ENCODE measurements at places on chromosomes 7 and 10. TPM values are rescaled to one million over a fixed set of nuclear protein-coding genes. Genes with fewer than 3 reads are reported as not detected.

TRIM50 gene
- 0.17 TPM for total RNA-seq

GRCh38 chr7:12926206-12926605 is 238.8 kb downstream of the ARL4A start:
- no peak for DNase-seq
- no peak overlapping the region for H3K4me3 ChIP-seq
- no peaks in the 10 kb centered on the region for H3K27me3 ChIP-seq
- peaks cover 11% of the 10 kb centered on the region for H3K4me1 ChIP-seq
- H3K27ac ChIP-seq: no peak overlapping the region

DNA sequence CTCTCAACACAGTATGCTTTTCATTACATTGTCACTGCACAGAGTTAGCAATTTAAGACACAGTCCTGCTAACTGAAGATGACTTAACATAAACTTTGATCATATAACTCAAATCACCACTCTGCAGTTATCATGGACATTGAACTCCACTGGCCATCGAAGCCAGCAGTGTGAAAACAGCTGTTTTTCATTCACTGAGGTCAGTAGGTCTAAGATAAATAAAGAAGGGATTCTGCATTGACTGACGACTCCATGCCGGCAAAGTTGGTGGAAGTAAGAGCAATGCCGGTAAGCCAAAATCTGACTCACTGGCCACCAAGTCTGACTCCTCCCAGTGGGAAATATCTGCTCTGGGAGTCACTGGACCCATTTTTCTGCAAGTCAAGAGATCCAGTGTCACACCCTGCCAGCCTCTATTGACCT is 449.9 kb upstream of the ANKRD30A start:
- no peaks in the 10 kb centered on the region for H3K4me1 ChIP-seq
- H3K4me3 ChIP-seq: no peak overlapping the region
- no peak for DNase-seq

DNA sequence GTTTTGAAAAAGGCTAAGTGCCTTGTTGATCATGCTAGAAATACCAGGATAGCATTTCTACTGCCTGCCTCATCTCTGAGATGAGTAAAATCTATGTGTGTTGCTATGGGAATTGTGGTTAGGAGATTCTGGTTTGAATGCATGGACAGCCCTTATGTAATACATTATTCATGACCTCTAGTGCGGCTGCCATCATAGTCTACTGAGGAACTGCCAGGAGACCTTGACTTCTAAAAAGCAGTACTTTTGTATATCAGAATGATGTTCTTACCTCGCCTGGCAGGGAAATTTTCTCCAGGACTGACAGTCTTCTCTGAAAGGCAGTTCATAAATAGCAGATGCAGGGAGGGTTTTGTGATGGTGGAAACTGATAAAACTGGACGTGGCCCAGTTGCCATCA is 248.5 kb downstream of the NSUN6 start:
- no peak for DNase-seq
- H3K27me3 ChIP-seq: no peaks in the 10 kb centered on the region
- no peak overlapping the region for H3K27ac ChIP-seq
- no peaks in the 10 kb centered on the region for H3K36me3 ChIP-seq

KLF14 gene
- 0.05 TPM for total RNA-seq

GRCh38 chr10:66187053-66187733 is 738.6 kb upstream of the LRRTM3 start:
- no peak for DNase-seq
- H3K27ac ChIP-seq: no peak overlapping the region
- no peaks in the 10 kb centered on the region for H3K27me3 ChIP-seq

DNA sequence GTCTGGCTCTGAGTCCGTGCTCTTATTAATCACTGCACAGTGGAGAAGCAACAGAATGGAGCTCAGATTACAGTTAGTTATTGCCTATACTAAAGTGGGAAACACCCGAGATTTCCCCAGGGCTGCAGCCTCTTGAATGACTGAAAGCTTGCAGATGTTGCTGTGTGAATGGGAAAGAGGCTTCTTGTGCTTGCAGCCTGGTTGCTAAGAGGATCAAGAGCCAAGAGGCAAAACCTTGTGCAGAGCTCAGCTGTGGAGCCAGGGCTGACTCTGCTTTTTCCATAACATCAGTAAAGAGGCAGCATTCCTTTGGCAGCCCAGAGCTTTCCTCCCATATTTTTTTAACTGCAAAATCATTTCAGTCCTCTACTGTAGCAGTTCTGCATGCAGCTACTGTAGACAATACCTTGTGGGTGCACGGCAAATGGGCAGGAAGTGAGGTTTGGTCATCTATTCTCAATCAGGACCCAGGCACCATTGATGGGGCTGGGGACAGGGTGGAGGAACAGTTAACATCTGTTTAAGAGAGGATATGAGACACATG is 86.5 kb downstream of the RALA start:
- H3K4me3 ChIP-seq: no peak overlapping the region
- no peak overlapping the region for H3K27ac ChIP-seq
- no peak for DNase-seq
- no peaks in the 10 kb centered on the region for H3K4me1 ChIP-seq

GRCh38 chr10:70362328-70362727 is 20.1 kb downstream of the LRRC20 start:
- no peaks in the 10 kb centered on the region for H3K36me3 ChIP-seq
- no peak overlapping the region for H3K4me3 ChIP-seq
- no peaks in the 10 kb centered on the region for H3K27me3 ChIP-seq
- H3K27ac ChIP-seq: no peak overlapping the region
- H3K4me1 ChIP-seq: peaks cover 9% of the 10 kb centered on the region

DNA sequence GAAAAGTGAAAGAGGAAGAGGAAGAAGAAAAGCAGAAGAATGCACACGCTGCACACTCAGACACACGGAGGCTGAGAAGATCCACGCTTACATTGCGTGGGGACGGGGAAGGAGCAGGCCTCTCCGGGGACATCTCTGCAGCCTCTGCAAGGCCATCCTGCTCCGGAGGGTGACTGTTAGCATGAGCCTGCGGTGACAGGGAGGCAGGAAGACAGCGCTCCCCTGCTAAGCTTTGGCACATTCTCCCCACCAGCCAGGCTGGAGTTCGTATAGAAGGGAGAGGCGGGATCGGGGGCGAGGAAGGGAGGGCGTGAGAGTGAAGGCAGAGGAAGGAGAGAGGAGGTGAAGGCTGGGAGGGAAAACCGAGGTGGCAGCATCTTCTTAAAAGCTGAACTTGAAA is 366.0 kb upstream of the SHH start:
- no peaks in the 10 kb centered on the region for H3K27me3 ChIP-seq
- no peak overlapping the region for H3K27ac ChIP-seq
- no peaks in the 10 kb centered on the region for H3K4me1 ChIP-seq

ZNF467 gene
- total RNA-seq: 3.8 TPM

C7orf33 gene
- total RNA-seq: not detected

SYT15 gene
- total RNA-seq: 0.47 TPM

- H3K27me3 ChIP-seq: no peaks in the 10 kb centered on the region
- H3K36me3 ChIP-seq: no peaks in the 10 kb centered on the region
- H3K4me3 ChIP-seq: no peak overlapping the region
- no peaks in the 10 kb centered on the region for H3K4me1 ChIP-seq
- no peak for DNase-seq
These were observed 57.0 kb upstream of the DKK1 start for GRCh38 chr10:52256832-52257691.

GRCh38 chr10:75191821-75192568 is 18.6 kb upstream of the VDAC2 start:
- peaks cover 6% of the 10 kb centered on the region for H3K4me1 ChIP-seq
- H3K4me3 ChIP-seq: peak overlapping the region; percentile 51
- no peaks in the 10 kb centered on the region for H3K27me3 ChIP-seq
- DNase-seq: no peak

GRCh38 chr7:149669121-149669818 is 104.1 kb downstream of the ZNF467 start:
- H3K27ac ChIP-seq: no peak overlapping the region
- no peaks in the 10 kb centered on the region for H3K27me3 ChIP-seq
- H3K36me3 ChIP-seq: no peaks in the 10 kb centered on the region
- DNase-seq: no peak
- no peak overlapping the region for H3K4me3 ChIP-seq

CFAP70 gene
- total RNA-seq: 0.98 TPM

- DNase-seq: no peak
- H3K27ac ChIP-seq: no peak overlapping the region
- no peaks in the 10 kb centered on the region for H3K27me3 ChIP-seq
- no peak overlapping the region for H3K4me3 ChIP-seq
- H3K4me1 ChIP-seq: no peaks in the 10 kb centered on the region
- peaks cover 82% of the 10 kb centered on the region for H3K36me3 ChIP-seq
These were observed 18.7 kb downstream of the EDRF1 start for GRCh38 chr10:125738206-125738605.

GRCh38 chr7:93442478-93443224 is 131.9 kb downstream of the CALCR start:
- no peaks in the 10 kb centered on the region for H3K27me3 ChIP-seq
- no peak overlapping the region for H3K27ac ChIP-seq
- no peaks in the 10 kb centered on the region for H3K4me1 ChIP-seq
- DNase-seq: peak; percentile 37
- no peak overlapping the region for H3K4me3 ChIP-seq

IDI2 gene
- total RNA-seq: not detected

DNA sequence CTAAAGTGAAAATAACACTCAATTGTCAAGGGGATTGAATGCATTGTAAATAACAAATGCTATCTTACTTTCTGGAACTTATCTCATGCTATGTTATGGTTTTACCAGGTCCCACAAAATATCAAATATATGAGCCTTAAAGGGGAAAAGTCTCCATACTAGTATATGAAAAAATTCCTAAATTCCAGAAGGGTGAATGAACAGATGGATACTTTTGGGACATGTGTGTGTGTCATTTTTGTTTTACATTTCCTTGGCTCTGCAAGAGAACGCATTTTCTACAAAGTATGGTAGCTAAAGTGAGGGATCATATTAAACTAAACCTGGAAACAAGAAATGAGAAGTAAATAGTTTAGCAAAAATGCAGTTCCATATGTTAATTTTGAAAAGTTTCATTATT is 682.8 kb downstream of the INHBA start:
- no peaks in the 10 kb centered on the region for H3K36me3 ChIP-seq
- H3K4me1 ChIP-seq: no peaks in the 10 kb centered on the region
- H3K4me3 ChIP-seq: no peak overlapping the region
- H3K27ac ChIP-seq: no peak overlapping the region
- no peak for DNase-seq

- no peak overlapping the region for H3K27ac ChIP-seq
- DNase-seq: no peak
- no peaks in the 10 kb centered on the region for H3K36me3 ChIP-seq
- H3K4me1 ChIP-seq: peaks cover 7% of the 10 kb centered on the region
These were observed 5.6 kb upstream of the EMX2 start for GRCh38 chr10:117536866-117537435.

UPP1 gene
- total RNA-seq: 8.2 TPM

- H3K4me3 ChIP-seq: no peak overlapping the region
- H3K4me1 ChIP-seq: no peaks in the 10 kb centered on the region
- no peaks in the 10 kb centered on the region for H3K27me3 ChIP-seq
- DNase-seq: no peak
These were observed 7.9 kb upstream of the FAM170B start for GRCh38 chr10:49141541-49142332.

DNA sequence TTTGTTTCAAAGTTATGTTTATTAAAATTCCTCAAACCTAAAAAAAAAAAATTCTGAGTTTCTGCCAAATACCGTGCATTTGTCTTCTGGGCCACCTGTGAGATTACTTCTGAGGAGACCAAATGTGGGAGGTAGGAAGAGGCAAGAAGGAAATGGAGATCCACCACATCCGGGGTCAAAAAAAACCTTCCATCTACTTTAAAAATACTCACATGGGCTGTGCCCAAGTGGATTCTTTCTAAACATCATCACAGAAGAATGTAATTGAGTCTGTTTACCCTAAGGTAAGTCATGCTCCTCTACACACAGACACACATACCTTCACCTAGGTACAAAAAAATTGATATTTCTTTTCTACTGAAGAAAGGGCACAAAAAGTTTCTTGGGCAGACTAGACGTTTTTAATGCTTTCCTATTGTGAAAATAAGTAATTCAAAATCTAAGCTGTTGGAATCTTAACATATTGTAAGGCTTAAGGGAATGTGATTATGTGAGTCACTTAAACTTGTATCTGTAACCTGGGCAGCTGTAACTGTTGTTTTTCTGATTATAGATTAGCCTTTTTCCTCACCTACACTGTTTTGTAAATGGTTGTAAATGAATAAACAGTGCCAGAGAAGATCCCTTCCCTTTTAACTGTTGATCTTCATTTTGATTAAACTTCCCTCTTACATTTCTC is 19.1 kb upstream of the SPOCK2 start:
- no peaks in the 10 kb centered on the region for H3K36me3 ChIP-seq
- H3K4me3 ChIP-seq: no peak overlapping the region
- H3K4me1 ChIP-seq: no peaks in the 10 kb centered on the region
- no peak overlapping the region for H3K27ac ChIP-seq
- no peaks in the 10 kb centered on the region for H3K27me3 ChIP-seq

SFTPA2 gene
- total RNA-seq: not detected

HOXA11 gene
- not detected for total RNA-seq

DNA sequence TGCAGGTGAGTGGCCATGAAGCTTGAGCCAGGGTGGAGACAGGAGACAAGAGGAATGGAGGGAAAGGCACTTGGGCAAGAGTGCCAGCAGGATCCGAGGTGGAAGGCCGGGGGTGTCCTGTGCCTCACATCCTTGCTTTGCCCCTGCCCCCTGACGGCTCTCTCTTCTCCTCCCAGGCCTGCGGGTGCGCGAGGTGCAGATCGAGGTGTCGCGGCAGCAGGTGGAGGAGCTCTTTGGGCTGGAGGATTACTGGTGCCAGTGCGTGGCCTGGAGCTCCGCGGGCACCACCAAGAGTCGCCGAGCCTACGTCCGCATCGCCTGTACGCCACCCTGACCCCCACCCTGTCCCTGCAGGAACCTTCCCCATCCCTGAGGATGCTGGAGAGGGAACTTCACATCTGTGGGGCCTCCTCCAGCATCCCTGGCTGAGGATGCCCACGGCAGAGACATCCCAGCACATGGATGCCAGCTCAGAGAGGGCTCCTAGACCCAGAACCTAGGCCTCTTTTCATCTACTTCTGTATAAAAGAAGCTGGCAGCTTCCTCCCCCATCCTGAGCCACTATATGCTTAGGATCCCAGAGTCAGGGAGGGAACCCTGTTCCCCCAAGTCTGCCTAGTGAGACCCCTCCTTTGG is 34.4 kb upstream of the SLC29A3 start:
- no peaks in the 10 kb centered on the region for H3K36me3 ChIP-seq
- no peak for DNase-seq
- H3K27me3 ChIP-seq: no peaks in the 10 kb centered on the region
- no peak overlapping the region for H3K27ac ChIP-seq
- H3K4me1 ChIP-seq: no peaks in the 10 kb centered on the region

- H3K4me3 ChIP-seq: no peak overlapping the region
- no peaks in the 10 kb centered on the region for H3K36me3 ChIP-seq
- H3K27ac ChIP-seq: no peak overlapping the region
- H3K4me1 ChIP-seq: peaks cover 5% of the 10 kb centered on the region
- no peak for DNase-seq
These were observed 11.7 kb upstream of the CALML3 start for GRCh38 chr10:5512881-5513612.

- no peak overlapping the region for H3K4me3 ChIP-seq
- no peaks in the 10 kb centered on the region for H3K36me3 ChIP-seq
- H3K27me3 ChIP-seq: no peaks in the 10 kb centered on the region
- no peaks in the 10 kb centered on the region for H3K4me1 ChIP-seq
- H3K27ac ChIP-seq: no peak overlapping the region
- DNase-seq: no peak
These were observed 402.6 kb downstream of the NEBL start for GRCh38 chr10:20494474-20494873.

GDF10 gene
- total RNA-seq: under 0.01 TPM

Measured in liver (tissue), 10 donors.